ENCODE measurements at places on chromosomes 3 and 15. TPM values are rescaled to one million over a fixed set of nuclear protein-coding genes. Genes with fewer than 3 reads are reported as not detected.

ASTE1 gene
- 6.3 TPM for polyA plus RNA-seq

COL8A1 gene
- polyA plus RNA-seq: 26.4 TPM

OR5K2 gene
- polyA plus RNA-seq: not detected

NRG4 gene
- 0.84 TPM for polyA plus RNA-seq

ARHGEF26 gene
- polyA plus RNA-seq: 21.3 TPM

GOLGA8N gene
- polyA plus RNA-seq: 5.5 TPM

DNA sequence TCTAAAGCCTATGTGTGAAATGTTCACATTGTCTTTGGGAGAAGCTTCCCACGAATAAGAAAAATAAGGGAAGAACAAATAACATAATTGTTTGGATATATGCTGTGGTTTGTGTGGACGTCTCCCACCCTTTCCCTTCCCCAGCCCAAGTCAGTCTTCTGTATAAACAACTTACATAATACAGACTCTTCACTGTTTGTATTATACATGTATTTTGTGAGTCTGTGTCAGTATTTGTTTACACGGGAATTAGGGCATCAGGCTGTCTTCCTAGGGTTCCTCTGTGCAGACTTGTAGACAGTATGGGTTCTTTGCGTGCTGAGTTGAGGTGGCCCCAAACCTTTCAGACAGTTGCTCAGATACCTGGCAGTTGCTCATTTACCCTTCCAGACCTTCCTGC, 103.4 kb downstream of the IGF1R start:
- DNase-seq: no peak

GRCh38 chr3:115876876-115877614, 253.7 kb downstream of the GAP43 start:
- DNase-seq: peak; percentile 5

DNA sequence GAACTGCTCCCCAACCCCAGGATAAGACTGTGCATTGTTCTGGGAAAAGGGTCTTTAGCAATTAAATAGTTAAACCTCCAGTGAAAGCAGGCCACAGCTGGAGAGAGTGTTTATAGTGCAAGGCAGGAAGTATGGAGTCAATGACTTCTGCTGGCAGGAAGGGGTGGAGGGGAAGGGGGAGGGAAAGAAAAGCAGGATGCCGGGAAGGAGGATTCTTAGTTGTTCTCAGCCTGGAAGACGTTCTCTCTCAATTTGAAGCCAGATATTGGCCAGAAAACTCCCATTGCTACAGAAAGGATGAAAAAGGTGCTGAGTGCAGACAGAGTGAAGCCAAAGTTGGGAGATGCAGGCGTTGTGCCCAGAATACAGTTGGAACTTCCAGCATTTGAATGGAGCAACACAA, 35.7 kb upstream of the ACTL6A start:
- peak; percentile 85 for DNase-seq

GRCh38 chr3:174863488-174863887, 4.4 kb downstream of the NAALADL2 start:
- DNase-seq: no peak

- no peak for DNase-seq
Measured at GRCh38 chr15:92243227-92243626, 150.5 kb upstream of the ST8SIA2 start.

- no peak for DNase-seq
Measured at GRCh38 chr3:77319711-77320110, 279.8 kb downstream of the ROBO2 start.

DNA sequence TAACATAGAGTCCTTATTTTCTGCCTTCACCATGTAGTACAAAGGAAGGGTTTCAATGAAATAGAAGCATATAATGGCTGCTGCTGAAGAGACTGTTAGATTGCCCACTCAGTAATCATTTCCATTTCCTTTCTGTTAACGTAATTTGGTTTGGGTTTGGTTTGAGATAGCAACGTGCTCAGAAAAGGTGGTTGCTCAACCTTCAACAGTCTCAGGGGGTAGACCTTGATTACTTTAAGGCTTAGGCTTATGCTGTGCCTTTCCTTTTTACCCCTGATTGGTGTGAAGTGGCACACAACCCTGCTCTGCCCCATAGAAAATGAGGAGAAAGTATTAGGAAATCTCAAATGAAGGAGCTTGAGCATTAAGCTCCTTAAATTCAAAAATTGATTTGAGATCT, 163.7 kb upstream of the TP63 start:
- DNase-seq: no peak

GRCh38 chr15:47135267-47135666, 582.0 kb upstream of the SEMA6D start:
- no peak for DNase-seq

GRCh38 chr15:33067456-33067855, 127.1 kb downstream of the FMN1 start:
- no peak for DNase-seq

- DNase-seq: no peak
Measured at GRCh38 chr3:192170659-192171058, 556.7 kb downstream of the FGF12 start.

DNA sequence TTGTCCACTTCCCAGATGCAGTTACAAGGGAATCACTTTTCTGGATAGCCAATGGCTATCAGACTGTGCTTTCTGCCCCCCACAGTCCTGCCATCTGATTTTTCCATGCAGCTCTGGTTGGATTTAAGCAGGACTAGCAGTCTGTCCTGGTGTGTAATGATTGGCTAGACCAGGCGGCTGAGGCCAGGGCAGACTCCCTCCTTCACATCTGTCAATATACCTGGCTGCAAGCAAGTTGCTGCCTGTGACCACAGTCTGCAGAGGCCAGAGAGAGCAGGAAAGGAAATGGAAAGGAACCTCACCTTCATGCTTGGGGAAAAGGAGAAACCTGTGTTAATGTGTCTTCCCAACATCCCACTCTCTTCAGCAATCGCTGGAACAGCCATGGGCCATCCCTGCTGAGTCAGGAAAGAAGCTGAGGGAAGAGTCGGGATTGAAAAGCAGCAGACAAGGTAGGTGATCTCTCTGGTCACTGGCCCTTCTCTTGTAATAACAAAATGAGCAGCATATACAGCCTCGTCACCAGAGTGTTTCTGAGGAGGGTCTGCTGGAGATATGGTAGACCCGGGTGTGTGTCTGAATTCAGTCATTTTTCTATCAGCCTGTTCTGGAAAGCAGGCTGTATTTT, 126.7 kb upstream of the PHLDB2 start:
- no peak for DNase-seq

DNA sequence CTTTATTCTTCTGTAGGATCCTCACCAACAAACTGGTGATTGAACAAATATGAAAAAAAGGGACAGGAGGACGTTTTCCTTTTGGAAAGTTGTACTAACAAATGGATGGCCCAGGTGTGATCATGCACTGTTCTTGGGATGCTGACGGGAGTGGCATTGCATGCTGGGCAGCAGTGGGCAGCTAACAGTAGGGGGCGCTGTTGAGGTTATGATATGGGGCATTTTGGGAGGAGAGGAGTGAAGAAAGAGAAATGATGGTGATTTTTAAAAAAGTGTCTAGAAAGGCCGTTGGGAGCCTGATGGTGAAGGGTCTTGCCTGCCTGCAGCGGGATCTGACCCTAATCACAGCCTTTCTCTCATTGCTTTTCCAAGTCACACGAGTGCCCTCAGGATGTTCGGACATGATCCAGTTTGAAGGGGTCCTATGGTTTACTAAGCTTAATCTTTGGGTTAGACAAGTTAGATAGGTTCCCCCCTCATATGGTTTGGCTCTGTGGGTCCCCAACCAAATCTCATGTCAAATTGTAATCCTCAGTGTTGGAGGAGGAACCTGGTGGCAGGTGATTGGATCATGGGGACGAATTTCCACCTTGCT, 46.2 kb upstream of the PRTG start:
- no peak for DNase-seq

GRCh38 chr3:197458179-197458707, 97.5 kb downstream of the BDH1 start:
- DNase-seq: no peak

GRCh38 chr15:40420071-40420713, 14.6 kb downstream of the IVD start:
- DNase-seq: no peak

DNA sequence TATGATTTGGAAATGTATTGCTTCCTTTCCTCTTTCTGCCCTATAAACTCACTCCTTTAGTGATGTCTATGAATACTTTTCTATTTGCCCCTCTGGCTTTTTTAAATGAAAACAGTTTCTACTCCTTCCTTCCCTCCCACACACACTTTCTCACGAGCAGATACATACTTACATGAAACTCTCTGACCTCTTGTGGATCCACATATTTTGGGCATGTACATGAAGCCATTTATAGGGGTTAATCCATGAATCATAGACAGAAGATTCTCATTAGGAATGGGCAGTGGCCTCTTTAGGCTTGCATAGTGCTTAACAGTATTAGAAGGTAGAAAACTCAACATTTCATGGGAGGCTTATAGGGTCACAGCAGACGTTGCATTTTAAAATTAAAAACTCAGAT, 24.8 kb downstream of the ANAPC13 start:
- DNase-seq: no peak

- DNase-seq: no peak
Measured at GRCh38 chr15:41570764-41571163, 11.8 kb downstream of the TYRO3 start.

- DNase-seq: no peak
Measured at GRCh38 chr15:99542828-99543227, 23.0 kb upstream of the MEF2A start.

DNA sequence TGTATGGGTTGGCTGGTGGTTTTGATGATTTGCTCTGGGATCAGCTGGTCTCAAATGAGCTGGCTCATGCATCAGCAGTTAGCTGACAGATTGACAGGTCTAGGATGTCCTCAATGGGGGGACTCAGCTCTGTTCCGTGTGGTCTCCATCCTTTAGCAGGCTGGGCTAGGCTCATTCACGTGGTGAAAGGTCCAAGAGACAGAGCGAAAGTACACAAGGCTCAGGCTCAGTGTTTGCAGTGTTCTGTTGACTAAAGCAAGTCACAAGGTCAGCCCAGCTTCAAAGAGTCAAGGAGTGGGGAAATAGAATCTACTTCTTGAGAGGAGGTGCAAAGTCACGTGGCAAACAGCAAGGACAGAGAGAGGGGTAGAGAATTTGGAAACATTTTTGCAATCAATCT, 126.5 kb upstream of the CMC1 start:
- DNase-seq: no peak

DNA sequence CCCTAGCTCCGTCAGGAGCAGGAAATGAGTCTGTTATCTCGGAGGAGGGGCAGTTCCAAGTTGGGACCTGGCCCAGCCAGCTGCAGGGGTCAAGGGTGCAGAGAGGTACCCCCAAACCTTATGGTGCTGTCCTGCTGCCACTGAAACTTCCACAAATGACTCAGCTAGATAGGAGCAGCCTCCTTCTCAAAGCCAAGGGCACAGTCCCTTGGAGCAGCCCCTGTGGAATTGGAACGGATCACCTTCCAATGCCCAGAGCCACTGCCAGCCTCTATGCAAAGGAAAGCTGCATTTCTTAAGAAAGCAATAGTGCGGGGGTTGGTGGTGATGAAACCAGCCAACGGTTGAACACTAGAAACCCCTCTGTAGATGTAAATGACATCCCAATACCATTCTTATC, 19.6 kb upstream of the LRRK1 start:
- no peak for DNase-seq

- no peak for DNase-seq
Measured at GRCh38 chr3:45968706-45969105, 25.4 kb downstream of the CXCR6 start.

GRCh38 chr3:196268284-196269163, 19.0 kb downstream of the PCYT1A start:
- no peak for DNase-seq
